ENCODE measurements at places on chromosomes 11 and 22.
A peak's percentile ranks its signal among the peaks of the same experiment; 100 is the strongest.

GRCh38 chr11:89205378-89205777, 27.7 kb downstream of the TYR start:
- no peak for DNase-seq

GRCh38 chr11:6717426-6717825, 34.3 kb upstream of the MRPL17 start:
- no peak for DNase-seq

DNA sequence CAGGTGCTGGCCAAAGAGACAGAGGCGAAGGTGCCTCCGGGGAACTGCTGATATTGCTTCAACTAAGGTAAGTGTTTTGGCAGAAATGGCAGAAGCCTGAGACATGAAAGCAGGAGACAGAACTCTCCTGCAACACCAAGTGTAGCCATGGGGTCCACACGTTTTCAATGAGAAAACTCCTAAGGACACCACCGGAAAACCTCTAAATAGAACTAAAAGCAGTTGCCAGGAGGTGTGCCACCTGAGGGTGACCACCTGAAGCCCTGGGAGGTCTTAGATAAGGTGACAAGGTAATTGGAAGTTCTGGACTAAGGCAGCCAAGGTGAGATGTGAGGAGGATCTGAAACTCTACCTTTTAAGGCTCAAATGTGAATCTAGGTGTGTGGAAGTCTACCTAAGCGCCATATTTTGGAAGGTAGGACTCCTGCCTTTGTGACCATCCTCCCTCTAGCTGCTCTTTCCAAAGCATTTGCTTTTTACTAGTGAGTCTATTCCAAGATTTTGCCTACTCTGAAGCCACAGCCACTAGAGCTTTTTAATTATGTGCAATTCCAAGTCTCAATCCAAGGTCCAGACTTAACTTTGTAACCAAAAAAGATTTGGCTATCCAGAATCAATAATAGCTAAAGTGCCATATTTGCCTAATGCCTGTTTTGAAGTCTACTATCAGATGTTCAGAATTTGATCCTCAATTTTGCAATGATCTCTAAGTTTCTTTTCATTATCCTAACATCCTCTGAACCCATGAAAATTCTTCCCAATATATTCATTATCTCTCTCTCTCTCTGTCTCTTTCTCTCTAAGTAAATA, 4.5 kb upstream of the ZC3H12C start:
- no peak for DNase-seq

DNA sequence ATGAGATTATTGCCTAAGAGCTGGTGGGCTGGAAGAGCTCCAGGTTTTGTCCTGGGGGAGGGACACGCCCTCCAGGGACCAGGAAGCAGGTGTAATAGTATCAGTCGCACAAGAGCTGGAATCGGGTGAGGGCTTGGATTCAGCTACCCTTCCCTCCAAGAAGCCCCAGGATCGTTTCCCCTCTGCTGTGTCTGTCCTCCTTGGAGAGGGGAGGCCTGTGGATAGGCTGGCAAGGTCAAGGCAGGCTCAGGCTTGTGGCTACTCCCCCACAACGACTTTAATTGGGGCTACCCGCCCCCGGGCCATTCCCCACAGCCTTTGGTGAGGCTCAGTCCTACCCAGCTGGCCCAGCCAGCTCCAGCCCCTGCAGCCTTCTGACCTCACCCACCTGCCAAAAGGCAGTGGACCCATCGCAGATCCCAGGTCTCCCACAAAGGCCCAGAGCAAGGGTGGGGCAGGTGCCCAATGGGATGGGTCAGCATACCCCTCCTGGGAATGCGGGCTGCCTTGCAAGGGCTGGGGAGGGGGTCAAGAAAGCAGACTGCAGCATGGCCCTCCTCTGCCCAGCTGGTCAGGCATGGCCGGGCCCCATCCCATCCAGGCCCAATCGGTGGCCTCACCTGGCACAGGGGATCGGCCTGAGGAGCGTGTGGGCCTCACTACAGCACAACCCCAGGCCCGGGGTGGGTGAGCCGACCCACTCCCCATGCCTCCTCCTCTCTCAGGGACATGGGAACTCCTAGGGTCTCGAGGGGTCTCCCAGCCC, 1.0 kb downstream of the CTSD start:
- DNase-seq, result no peak

DNA sequence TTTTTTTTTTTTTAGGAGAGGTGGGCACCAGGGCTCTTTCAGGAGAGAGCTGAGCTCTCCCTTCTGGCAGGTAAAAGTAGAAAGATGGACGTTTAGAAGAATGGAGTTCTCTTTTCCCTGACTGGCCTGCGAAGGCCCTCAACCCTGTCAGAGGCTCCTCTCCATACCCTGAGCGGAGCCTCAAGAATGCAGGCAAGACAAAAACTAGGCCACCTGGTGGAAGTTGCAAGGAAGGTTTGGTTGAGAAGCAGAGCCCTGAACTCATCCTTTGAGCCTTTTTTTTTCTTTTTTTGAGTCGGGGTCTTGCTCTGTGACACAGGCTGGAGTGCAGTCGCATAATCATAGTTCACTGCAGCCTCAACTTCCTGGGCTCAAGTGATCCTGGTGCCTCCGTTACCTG, 1.4 kb downstream of the OTOG start:
- DNase-seq, result no peak

DNA sequence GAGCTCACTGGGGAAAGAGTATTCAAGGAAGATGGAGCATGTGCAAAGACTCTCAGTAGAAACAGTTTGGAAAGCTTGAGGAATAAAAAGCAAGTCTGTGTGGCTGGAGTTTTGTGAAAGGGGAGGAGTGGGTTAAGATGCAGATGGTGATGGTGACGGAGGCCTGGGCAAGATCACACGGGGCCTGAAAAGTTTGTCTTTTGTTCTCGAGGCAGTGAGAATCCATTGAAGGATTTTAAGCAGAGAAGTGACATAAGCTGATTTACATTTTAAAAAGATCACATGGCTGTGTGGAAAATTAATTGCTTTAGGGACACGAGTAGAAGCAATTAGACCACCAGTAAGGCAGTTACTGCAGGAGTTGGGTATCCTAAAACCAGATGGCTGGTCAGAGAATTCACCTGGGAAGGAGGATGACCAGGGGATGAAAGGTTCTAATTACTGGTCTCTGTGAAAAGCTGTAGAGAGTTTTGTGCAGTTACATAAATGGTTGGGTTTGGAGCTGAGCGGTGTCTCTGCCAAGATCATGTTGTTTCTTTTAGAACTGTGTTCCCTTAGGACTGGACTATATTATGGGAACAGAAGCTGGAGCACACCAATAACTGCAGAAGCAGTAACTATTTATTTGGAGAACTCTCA, 7.1 kb downstream of the RRP8 start:
- DNase-seq, result no peak

GRCh38 chr22:32810555-32811133, 9.1 kb downstream of the TIMP3 start:
- no peak for DNase-seq

- peak; percentile 35 for DNase-seq
These were observed at the start of gene EPS8L2 for GRCh38 chr11:705646-706438. Gene EPS8L2, plus strand, starts transcription at chr11:706231. Its CDS starts 3,177 bp downstream, at chr11:709408.

GRCh38 chr22:42768385-42769035, 47.8 kb upstream of the A4GALT start:
- DNase-seq, result no peak

Measured in stimulated activated CD4-positive, alpha-beta T cell treated with anti-CD3 and anti-CD28 coated beads, Interleukin-2, amount 100 ng/mL, for 24 hours (primary cell).